ENCODE measurements at places on chromosomes 7 and 10. TPM values are rescaled to one million over a fixed set of nuclear protein-coding genes. Genes with fewer than 3 reads are reported as not detected.

The TAS2R5 gene
- 1.9 TPM for total RNA-seq

The SPDYE9 gene
- total RNA-seq = not detected

The RNF148 gene
- not detected for total RNA-seq

The POU6F2 gene
- 0.28 TPM for total RNA-seq

- H3K27ac ChIP-seq = no peak overlapping the region
- H3K4me1 ChIP-seq = no peaks in the 10 kb centered on the region
- DNase-seq = no peak
- H3K27me3 ChIP-seq = no peaks in the 10 kb centered on the region
- H3K36me3 ChIP-seq = no peaks in the 10 kb centered on the region
- no peak overlapping the region for H3K4me3 ChIP-seq
These were observed 117.8 kb upstream of the MYO3A start for GRCh38 chr10:25815999-25816768.

- H3K36me3 ChIP-seq = no peaks in the 10 kb centered on the region
- H3K27me3 ChIP-seq = no peaks in the 10 kb centered on the region
- no peak overlapping the region for H3K27ac ChIP-seq
- DNase-seq = peak; percentile 23
- no peak overlapping the region for H3K4me3 ChIP-seq
These were observed 217.4 kb downstream of the ZMYND11 start for GRCh38 chr10:352476-353235.
